NCI-H1105 (cell line): ENCODE measurements at places on chromosomes 11 and 22.

- no peak for DNase-seq
Measured at GRCh38 chr11:56750190-56750589, 1.7 kb upstream of the OR9G4 start.

DNA sequence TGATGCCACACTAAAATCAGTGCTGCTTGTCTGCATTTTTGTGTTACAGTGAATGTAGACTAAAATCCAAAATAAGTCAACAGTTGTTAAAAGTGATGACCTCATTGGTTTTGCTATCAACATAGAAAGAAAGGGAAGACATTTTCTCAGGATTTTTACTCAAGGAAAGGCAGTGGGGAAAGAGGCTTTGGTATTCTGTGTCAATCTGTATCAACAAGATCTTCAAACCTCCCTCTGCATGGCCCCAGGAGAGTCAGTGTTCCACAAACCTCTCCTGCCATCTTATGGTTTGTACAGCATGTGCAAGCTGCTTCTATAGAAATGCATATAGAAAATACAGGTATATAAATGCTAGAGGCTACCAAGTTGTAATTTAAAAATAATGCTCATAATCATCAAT lies 13.8 kb upstream of the OR51M1 start:
- DNase-seq = no peak

GRCh38 chr11:68146010-68146540 lies 24.9 kb upstream of the CHKA start:
- DNase-seq = no peak

- no peak for DNase-seq
Measured at GRCh38 chr22:29044657-29045176, 16.9 kb downstream of the C22orf31 start.
